ENCODE measurements at places on chromosomes 5 and 9.

DNA sequence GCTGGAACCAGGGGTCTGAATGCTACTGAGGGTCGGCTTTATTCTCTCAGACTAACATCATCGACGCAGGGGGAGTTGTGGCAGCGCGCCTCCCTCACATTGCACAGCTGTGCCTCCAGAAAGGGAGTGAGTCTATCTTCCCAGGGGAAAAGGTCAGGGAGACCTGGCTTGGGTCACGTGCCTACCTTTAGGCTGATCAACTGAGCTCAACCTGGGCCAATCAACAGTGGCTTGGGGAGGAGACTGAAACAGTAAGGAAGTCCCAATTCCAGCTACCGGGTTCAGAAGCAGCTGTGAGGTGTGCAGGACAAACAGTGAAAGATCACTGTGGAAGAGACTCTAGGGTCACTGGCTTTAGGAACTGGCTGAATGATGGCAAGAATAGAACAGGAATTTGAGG is 14.3 kb downstream of the SNX30 start:
- no peak for DNase-seq

DNA sequence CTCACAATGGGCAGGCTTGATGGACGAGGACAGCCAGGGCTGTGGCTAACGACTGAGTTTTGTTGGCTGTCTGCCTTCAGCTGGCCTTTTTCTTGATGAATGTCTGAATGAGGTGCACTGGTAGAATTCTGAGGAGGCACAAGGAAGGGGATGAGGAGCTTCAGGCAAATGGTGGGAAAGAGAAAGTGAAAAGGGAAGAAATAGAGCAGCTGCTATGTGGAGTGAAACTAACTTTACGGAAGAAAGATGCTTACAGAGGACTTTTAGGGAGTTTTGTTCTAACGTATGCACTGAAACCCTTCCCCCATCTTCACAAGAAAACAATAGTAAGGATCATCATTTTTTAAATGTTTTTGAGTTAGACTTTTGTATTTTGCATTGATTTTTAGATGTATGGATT is 45.3 kb downstream of the OR2K2 start:
- DNase-seq = no peak

DNA sequence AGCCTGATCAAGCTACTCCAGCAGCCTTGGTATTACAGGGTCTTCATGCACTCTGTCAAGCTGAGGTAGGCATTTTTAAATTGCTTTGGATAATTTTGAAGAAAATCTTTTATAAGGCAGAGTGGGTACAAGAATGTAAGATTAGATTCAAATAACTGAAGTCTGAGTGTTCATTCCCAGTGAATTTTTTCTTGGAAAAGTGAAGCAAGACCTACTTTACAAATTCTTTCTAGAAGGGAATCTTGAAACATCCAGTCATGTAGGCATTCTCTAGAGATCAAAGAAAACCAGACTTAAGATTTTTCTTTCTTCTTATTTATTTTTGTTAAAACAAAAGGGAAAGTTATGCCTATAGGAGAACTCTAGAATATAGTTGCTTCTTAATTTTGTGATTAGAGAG is 139.0 kb downstream of the FOCAD start:
- no peak for DNase-seq

GRCh38 chr5:79464695-79465332 is 49.1 kb downstream of the HOMER1 start:
- no peak for DNase-seq

- no peak for DNase-seq
Measured at GRCh38 chr9:137141050-137141810, 2.3 kb downstream of the GRIN1 start.

DNA sequence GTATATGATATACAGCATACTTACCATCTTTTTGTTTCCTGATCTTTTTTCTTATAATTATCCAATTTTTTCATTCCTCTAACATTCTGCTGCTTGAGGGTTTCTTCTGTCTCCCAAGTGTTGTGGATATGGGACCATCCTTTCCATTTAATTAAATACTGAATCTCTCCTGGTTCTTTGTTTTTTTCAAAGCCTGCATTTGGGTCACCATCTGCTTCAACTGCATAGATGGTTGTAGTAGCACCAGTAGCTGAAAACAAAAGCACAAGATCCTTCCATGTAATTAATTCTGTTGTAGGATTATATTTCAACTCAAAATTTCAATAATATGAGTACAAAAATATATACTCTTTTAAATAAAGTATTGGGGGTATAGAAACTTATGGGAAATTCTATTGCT is 29.4 kb downstream of the CHD1 start:
- DNase-seq = no peak

GRCh38 chr5:172385010-172385563 is 69.2 kb downstream of the SH3PXD2B start:
- DNase-seq = no peak

- no peak for DNase-seq
Measured at GRCh38 chr5:170482511-170482910, 21.3 kb upstream of the KCNIP1 start.

DNA sequence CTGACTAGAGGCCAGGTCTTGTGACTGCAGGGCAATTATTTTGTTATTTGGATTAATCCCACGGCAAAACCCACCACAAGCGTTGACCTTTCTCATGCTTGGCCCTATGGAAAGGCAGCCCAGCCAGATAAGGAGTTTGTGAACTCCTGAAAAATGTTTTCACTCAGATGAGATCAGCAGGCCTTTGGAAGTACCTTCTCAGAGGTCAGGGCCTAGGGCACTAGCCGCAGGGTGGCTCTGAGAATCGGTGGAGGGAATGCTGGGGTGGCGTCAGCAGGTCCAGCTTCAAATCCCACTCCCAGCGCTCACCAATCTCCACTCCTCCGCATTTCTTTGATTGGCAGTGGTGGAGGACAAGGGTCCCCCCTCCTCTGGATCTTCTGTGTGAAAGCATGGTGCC is 194.4 kb downstream of the GADD45G start:
- no peak for DNase-seq

DNA sequence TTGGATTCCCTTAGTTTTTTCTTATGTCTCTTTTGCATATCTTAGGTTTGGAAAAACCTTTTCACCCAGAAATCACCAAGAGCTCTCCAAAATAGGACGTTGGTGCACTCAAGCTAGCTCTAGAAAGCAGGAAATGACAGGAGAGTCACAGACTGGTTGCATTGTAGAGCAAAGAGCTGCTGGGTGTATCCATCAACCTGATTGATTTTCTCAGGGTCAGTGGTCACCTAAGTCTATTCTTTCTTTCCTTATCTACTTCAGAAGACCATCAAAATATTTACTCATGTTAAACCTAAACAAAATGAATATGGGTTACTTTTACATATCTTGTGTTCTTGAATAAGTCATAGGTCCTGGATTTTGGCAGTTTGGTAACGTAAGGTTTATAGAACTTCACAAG is 14.9 kb downstream of the SLC26A2 start:
- no peak for DNase-seq

DNA sequence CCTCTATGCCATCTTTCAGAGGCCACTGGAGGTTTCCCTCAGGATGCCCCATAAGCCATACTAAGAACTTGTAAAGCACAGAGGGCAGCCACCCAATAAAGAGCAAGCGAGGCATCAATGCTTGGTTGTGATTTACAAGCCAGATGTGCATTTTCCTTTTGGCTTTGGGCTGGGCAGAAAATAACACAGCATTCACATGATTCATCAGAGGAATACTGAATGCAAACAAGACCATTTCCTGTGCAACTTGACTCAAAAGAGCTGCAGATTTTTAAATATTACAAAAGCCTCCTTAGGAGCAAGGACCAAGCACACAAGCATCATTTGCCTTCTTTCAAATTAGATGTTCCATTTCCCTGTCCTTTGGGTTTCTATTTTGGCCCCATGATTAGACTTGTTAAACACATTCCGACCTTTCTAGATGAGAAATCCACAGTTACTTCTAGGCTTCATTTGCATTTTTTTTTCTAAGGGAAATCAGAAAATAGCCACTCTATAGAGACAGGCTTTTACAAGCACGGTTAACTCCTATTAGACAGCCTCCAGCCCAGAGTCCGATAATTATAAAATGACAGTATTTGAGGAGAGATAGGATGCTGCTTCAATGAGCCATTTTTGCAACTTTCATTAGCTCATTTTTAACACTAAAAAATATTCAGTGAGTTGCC is 207.8 kb downstream of the SEMA5A start:
- no peak for DNase-seq

GRCh38 chr5:137374110-137374714 is 124.9 kb downstream of the SPOCK1 start:
- no peak for DNase-seq

- no peak for DNase-seq
Measured at GRCh38 chr9:92769990-92770359, 5.3 kb upstream of the BICD2 start.

- DNase-seq = no peak
Measured at GRCh38 chr5:63029891-63030290, 451.3 kb downstream of the LRRC70 start.
